ENCODE measurements at places on chromosomes 16 and 17.

DNA sequence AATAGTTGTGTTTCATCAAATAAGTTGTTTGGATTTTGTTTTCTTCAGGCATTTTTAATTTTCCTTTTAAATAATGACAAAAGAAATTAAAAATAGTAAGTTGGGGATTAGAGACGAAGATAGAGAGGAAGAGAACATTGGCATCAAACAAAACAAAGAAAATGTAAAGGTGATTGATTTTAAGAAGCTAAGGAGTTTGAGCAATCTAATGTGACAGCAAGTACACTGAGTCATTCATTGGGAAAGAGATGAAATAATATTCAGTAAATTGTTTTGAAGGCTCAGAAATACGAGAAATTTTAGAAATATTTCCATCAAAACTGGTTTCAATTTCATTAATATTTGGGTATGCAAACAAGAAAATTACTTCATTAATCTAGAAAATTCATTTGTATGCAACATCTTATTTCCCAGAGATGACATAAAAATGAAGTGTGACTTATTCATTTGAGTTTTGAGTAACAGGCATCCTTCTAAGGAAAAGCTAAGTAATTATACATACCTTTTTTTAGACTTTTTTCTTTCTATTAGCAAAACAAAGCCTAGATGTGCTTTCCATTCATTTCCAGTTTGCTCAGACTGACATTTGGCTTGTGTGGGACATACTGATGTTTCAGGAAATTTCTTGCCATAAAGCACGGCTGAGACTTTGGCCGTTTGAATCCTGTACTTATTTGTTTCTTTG is 66.7 kb downstream of the COX10 start:
- DNase-seq, result no peak

- DNase-seq, result no peak
Observed at GRCh38 chr16:87150262-87150661, 166.9 kb downstream of the C16orf95 start.

GRCh38 chr17:80611816-80612215 is 67.2 kb downstream of the RPTOR start:
- DNase-seq, result no peak

GRCh38 chr16:73116576-73116975 is 68.6 kb upstream of the ZFHX3 start:
- no peak for DNase-seq

- no peak for DNase-seq
Observed at GRCh38 chr17:55056526-55056925, 88.0 kb downstream of the STXBP4 start.

GRCh38 chr16:11264155-11264832 is 4.8 kb downstream of the TNP2 start:
- no peak for DNase-seq

DNA sequence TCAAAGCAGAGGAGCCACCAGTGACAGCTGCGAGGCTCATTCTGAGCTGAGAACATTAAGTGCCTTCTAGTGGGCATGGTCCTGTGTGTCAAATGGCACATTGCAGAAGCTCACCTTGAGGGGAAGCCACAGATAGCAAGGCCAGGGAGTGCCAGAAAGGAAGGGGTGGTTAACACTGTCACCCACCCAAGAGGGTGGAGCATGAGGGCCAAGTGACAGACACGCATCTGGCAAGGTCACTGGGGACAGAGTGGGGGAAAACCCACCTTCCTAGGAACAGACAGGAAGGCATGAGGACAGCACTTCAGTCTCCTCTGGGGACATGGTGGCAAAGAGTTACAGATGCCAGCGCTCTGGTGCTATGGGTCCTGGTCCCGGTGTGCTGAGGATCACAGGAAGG is 22.1 kb downstream of the NUBP1 start:
- no peak for DNase-seq

DNA sequence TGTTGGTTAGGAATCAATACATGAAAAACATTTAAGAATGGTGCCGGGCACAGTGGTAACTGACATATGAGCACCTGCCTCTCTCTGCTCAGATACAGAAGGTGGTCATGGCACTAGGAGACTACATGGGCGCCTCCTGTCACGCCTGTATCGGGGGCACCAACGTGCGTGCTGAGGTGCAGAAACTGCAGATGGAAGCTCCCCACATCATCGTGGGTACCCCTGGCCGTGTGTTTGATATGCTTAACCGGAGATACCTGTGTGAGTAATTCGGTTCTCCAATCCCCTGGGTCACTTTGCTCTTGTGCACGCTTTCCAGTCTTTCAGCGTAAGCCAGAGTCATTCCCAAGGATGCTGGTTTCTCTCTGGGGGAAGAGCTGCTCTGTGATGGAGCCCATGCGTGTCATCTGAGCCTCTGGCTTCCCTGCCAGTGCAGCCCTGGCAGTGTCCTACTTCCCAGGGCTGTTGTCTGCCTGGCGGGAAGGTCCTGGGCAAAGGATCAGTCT is 3.0 kb upstream of the CD68 start:
- DNase-seq, result no peak

DNA sequence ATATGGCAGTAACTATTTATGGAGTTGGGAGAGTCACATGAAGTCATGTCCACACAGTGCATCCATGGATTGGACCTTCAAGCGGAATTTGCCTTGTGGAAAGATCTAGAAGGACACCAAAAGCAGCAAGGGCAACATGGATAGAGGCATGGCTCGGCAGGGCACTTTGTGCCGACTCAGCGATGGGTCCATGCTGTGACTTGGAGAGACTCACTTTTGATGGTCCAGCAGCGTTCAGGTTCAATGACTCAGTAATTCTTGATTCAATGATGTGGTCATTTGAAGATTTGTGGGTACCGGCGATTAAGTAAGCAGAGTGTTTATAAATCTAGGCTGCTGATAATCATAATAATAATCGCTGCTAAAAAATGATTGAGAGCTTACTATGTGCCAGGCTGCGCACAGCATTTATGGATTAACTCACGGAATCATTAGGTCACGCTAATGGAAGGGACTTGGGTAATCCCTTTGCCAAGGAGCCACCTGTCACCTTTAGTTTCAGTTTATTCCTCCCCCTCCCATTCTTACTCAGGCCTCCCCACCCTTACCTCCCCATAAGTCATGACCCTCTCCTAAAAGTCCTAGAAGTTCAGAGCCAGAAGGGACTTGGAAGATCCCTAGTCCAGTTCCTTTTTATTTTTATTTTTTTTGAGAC is 127.5 kb upstream of the CRHR1 start:
- DNase-seq, result no peak

DNA sequence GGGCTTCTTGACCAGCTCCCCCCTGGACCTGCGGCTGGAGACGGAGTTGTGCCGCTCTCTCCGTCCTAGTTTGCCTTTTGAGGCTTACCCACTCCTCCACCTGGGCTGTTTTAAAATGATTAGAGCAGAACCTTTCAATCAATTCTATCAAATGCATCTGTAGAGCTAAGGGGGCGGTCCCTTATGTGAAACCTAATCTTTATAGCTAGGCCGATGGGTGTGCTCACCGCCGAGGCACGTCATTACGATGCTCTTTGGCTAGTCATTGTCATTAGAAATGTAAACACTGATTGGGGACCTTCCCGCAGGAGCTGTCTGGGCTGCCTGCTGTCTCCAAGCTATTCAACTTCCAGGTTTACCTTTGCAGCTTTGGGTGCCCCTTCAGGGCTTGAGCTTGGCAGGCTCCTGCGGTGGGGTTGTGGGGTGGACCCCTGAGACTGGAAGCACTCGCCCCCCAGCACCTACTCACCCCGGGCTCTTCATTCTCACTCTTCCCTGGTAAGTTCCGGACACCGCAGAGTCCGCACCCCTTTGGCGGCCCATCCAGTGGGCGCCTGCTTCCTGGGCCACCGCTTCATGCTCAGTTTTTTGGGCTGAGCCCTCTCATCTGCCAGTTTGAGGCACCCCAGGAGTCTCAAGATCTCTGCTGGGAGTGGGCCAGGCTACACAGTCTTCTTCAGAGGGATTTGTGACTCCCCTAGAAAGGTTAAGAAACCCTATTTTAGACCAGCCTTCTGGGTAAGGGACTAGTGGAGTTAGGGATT is 20.9 kb upstream of the IL17C start:
- no peak for DNase-seq

DNA sequence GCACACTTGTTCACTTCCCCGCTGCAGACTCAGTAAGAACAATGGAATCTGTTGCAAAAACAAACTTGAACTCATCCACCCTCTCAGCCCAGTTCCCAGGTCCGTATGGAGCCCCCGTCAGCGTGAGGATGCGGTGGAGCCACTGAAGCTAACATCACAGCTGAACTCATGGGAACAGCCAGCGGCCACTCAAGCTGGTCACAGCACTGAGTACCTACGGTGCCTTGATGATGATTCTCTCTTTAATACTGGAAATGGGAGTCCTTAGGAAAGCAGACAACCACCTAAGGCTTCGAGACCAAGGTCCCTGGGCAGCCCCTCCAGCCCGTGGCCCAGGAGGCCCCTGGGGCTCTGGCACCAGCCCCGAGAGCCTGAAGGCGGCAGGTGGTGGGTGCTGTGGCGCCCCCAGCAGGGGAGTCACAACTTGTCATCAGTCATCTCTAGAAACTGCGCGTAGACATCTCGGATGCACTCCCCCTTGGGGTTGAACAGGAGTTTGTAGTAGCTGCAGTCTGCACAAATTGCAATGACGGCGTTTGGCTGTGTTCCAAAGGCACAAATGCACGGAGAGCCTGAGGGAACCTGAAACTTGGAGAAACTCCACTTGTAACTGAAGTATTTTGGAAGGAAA is 31.0 kb upstream of the RHOT1 start:
- DNase-seq, result peak; percentile 74

DNA sequence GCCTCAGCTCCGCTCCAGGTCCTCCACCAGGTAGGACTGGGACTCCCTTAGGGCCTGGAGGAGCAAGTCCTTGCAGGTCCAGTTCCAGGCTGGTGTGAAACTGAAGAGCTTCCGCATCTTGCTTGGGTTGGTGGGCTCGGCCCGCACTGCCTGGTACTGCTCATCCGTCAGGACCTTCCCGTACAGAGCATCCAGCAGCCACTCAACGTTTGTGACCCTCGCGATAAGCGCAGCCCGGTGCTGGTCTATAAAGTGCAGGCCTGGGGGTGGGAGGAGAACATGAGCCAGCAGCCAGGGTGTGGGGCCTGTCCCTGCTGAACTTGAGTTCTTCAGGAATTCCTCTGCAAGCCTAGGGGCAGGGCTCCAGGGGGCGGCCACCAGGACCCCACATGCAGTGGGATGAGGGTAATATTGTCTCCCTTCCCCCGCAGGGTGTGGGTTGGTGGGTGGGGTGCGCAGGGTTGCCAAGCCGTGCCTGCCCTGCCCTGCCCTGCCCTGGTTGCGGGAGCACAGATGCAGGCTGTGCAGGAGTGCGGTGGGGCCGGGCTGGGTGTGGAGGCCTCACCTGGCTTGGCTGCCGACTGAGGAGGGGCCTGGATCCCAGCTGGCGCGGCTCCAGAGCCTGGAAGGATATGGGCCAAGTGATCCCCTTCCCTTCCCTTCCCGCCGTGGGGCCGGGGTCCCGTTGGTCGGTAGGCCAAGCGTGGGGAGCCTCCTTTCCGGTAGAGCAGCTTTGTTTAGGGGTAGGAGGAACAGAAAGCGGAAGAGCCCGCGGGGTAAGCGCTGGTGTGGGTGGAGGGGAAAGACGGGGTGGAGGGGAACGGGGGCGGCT is 762 bp downstream of the PYCARD start:
- DNase-seq, result no peak

GRCh38 chr16:56849690-56850680 is 15.0 kb upstream of the SLC12A3 start:
- no peak for DNase-seq

DNA sequence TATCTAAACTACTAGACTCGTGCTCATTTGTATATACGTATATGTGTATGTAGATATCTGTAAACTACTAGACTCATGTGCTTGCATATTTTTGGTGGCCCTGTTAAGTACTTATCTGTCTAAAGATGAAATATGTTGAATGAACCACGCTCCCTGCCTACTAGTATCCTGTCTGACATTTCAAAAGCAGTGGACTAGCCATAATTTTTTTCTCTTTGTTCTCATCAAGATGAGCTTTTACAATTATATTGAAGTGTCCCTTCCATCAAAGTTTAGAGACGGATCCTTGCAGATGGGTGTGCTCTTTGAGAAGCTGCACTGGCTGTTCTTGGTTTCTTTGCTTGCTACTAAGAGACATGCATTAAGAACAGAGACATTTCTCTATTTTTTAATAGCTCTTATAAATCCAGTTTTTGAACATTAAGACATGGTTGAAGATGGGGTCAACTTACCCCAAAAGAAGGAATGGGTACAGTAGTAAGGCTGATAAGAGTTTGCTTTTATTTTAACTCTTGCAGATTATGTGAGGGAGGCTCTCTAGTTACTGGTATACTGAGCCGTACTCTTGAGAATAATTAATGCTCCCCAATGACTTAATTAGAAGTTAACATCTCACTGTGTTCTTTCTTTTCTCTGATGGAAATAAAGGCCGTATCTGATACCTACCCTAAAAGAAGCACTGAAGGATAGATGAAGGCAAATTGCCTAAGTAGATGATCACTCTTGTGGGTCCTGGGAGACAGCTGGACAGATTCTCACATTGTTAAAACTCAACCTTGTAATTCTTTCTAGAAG is 3.4 kb downstream of the CNTNAP4 start:
- DNase-seq, result no peak

GRCh38 chr17:72479113-72479512 is 358.3 kb downstream of the SOX9 start:
- DNase-seq, result no peak

DNA sequence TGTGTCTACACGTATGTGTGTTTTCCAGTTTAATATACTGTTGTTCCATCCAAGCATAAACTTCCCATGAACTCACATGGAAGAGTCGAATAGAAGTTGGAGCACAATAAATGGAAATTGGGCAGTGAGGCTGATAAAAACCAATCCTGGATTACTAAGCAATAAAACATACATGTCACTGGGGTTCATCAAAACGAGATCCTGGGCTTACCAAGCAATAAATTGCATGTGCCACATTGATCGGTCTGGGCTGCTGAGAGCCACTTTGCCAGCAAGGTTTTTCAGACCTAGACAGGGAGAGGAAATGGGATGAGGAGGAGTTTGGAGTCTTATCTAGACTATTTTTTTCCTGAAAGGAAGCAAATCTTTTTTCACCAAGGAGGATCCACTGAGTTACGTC is 322.3 kb upstream of the C16orf82 start:
- no peak for DNase-seq

GRCh38 chr17:75404731-75405364 is 630 bp downstream of the GRB2 start:
- DNase-seq, result peak; percentile 56

DNA sequence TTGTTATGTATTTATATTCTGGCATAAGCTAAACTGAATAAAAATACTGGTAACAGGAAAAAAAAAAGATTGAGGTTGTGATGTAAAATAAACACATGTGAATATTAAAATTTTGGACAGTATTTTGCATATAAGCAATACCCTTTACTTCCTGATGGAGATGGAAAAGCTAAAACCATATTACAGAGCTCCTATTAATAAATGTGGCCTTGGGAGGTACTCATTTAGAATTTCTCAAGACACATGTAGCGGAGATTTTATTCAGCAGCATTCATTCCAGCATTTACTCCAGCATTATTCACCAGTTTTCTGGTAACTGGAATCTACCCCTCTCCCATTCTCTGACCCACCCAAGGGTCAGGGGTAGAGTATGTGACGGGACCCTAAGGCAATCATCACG is 94.3 kb upstream of the AXIN2 start:
- DNase-seq, result no peak

DNA sequence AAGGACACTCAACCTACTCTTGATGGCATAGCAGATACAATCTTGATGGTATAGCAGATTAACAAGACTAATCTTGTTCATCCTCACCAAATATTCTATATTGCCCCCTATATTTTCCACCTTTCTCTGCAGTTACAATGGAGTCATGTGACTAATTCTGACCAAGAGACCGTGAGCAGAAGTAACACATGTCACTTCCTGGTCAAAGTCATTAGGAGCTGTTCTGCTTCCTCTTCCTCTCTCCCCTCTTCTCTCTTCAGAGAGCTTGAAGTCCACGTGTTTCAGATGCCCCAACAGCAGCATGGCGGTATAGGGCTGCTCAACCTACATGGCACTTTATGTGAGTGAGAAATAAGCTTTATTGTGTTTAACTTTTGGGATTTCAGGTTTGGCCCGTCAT is 55.3 kb upstream of the ERCC4 start:
- no peak for DNase-seq
